ENCODE measurements at places on chromosomes 12 and 14.

GRCh38 chr14:61526405-61527312 is 168.7 kb upstream of the HIF1A start:
- no peak for DNase-seq

DNA sequence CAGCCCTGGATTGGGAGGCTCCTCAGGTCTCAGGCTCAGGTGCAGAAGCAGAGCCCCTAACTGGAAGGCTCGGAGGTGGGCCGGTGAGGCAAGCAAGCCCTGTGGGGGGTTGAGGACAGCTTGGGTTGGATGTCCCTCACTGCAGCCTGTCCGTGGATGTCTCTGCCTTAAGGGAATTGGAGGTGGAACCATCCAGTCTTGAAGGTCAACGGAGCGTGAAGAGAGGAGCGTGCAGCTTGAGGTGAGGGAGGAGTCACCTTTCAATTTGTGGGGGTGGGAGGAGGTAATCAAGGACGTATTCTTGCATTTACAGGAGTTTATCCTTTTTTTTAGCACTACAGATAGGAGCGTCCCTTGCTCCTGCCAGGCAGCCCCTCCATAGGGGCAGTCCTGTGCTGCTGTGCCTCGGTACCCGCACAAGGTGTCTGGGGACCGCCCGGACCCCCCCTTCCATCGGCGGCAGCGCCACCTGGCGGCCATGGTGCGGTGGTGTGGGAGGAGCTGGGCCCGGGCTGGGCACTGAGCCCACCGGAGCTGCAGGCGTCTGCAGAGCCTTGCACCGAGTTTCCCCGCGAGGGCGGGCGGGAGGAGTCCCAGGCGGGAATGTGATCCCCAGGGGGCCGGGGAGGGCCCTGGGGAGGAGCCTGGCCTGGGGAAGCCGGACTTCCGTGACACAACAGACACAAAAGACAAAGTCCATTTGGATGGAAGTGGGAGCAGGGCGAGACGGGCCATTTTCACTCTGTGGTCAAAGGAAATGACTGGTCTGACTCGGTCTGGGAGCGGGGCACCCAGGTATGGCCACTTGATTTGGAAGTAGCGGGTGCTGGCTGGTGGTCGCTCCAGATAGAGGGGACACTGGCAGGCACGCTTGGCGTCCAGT is 864 bp downstream of the DNAJC22 start:
- DNase-seq: peak; percentile 99

DNA sequence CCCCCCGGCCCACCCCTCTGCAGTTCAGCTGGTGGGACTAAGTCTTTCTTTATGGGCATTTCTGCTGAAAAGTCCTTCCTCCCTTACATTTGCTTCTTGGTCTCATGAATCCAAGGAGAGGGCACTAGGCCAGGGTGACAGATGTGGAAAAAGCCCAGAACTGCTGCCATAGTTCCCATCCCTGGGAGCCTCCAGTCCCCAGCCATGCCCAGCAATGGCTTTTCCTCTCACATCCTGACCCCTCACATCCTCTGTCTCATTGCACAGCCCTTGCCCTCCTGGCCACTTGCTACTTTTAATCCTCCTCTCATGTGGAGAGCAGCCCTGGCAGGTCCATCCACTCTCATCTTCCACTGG is 122.5 kb downstream of the ZFP36L1 start:
- no peak for DNase-seq

DNA sequence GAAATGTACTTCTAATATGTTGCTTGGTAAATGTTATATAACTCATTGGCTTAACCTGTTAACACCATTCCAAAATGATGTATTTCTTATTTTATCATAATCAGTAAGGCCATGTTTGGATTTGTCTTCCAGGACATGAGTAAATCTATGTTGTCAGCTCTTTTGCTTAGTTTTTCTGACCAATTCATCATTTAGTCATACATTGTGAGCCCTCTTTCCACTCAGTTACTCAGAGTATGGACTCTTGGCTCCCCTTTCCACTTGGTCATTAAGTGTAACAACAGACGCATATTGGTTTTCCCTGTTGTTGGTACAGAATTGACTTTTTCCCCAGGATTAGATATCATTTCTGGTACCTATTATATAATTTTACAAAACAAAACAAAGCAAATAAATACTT is 9.0 kb upstream of the CLEC4D start:
- DNase-seq: no peak

GRCh38 chr14:74347795-74348100 is 523 bp upstream of the VRTN start:
- no peak for DNase-seq

- DNase-seq: no peak
Observed at GRCh38 chr12:122021193-122021821, 377 bp upstream of the BCL7A start.

- DNase-seq: peak; percentile 9
Observed at GRCh38 chr12:62866451-62867082, 68.4 kb downstream of the PPM1H start.

DNA sequence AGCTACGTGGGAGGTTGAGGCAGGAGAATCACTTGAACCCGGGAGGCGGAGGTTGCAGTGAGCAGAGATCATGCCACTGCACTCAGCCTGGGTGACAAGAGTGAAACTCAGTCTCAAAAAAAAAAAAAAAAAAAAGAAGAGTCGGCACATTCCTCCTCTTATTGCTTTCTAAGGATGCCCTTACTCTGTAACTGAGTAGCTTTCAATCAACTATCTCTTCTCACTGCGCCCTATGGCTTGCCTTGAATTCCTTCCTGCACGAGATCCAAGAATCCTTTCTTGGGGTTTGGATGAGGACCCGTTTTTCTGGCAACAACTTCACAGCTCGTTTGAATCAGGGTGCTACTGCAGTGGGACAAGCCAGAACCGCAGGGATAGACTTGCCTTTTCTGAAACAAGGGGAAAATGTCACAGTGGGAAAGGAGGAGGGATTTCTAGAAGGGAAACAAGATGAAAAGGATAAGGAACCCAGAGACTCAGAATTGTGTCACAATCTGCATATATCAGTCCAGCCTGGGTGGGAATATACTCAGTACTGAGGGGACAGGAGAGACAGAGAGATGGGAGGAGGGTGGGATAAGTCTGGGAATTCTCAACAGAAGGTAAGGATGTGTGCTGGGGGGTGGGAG is 16.1 kb upstream of the RND1 start:
- no peak for DNase-seq

GRCh38 chr14:26935733-26936132 is 337.9 kb upstream of the NOVA1 start:
- no peak for DNase-seq

GRCh38 chr14:100083706-100084105 is 18.5 kb downstream of the EVL start:
- no peak for DNase-seq

DNA sequence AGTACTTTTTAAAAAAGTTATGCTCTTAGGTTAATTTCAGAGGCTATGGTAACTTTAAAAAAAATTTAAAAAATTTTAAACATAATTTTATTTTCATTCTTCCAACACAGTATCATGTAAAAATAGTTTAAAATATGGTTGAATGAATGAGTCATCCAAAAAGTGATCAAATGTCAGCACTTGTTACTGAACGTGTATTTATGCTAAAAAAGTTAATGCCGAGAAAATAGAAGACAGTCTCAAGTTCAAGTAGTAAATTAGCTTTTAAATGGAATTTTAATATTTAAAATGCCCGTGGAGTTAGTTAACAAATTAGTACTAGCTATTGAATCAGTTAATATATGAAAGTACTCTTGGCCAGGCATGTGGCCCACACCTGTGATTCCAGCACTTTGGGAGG is 4.8 kb downstream of the AEBP2 start:
- no peak for DNase-seq

GRCh38 chr14:83611906-83612390 is 1918.0 kb upstream of the FLRT2 start:
- no peak for DNase-seq

DNA sequence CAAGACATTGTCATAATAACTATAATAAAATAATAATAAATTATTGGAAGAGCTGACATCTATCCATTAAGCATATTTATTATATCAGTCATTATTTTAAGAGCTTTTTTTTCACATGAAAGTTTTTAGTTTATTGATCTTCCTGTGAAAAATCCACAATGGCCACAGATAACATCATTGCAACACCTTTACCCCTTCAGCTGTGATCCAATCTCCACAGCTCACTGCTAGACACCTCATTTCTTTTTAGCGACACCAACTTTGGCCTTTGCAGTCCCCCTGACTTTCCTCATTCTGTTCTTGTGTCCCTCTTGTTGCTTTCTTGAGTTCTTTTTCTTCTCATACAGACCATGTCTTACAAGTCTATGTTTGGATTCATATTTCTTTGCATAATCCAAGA is 67.4 kb downstream of the STON2 start:
- DNase-seq: no peak

DNA sequence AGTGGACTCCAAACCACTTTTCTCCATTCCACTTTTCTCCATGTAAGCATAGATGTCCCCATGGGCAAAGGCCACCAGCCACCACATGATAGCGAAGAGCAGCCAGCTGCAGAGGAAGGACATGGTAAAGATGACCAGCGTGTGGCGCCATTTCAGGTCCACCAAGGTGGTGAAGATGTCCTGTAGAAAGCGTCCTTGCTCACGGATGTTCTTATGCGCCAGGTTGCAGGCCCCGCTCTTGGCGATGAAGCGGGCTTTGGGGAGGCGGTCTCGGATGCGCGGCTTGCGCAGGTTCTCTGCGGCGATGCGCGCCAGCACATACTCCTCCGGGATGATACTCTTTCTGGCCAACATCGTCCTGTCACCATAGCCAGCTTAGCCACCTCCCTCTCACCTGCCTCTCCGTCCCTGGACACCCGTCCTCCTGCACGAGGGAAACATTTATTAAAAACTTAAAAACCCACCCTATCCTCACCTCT is 1.2 kb downstream of the KCNJ8 start:
- peak; percentile 71 for DNase-seq

Measured in H7 (cell line).